ENCODE measurements at places on chromosomes 11 and 22. TPM values are rescaled to one million over a fixed set of nuclear protein-coding genes. Genes with fewer than 3 reads are reported as not detected.

Gene UPK3A
- not detected for total RNA-seq

Gene CABP2
- not detected for total RNA-seq

DNA sequence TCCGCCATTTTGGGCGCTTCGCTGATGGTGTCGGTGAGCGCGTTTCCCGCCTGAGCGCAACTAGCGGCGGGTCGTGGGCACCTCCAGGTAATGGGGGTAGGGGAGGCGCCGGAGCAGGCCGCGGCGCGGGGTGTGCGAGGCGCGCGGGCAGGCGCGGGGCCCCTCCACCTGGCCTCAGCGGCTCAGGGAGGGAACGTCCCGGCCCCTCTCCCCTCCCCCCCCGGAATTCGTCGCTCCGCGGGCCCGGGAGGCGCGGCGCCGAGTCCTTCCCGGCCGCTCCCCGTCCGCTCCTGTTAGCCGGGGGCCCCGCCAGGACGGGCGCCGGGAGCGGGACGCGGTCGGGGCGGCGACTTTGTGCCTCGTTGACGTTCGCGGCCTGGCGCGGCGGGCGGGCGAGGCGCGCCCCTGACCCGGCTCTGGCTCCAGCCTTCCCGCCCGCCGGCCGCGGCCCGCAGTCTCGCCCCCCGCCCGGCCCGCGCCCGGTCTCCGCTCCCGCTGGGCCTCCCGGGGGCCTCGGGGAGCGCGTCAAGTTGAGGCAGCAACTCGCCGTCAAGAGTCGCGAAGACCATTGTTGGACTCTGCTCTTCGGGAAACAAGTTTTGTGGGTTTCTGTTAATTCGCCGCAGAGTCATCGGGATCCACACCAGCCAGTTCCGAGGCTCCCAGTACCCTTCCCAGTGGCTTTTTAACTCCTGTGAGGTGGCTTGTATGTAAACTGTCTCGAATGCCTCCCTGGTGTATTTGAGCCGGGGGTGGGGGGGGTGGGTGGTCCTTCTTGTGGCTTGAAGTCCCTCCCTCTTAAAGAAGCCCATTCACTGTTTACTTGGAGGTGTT lies at the start of gene PPP6R3:
Gene PPP6R3 (plus strand): TSS at position 12 of the 834 bp plus-strand sequence. CDS start 76,913 bp downstream, outside the sequence.
- DNase-seq: no peak

Gene DRAP1
- 422 TPM for total RNA-seq

DNA sequence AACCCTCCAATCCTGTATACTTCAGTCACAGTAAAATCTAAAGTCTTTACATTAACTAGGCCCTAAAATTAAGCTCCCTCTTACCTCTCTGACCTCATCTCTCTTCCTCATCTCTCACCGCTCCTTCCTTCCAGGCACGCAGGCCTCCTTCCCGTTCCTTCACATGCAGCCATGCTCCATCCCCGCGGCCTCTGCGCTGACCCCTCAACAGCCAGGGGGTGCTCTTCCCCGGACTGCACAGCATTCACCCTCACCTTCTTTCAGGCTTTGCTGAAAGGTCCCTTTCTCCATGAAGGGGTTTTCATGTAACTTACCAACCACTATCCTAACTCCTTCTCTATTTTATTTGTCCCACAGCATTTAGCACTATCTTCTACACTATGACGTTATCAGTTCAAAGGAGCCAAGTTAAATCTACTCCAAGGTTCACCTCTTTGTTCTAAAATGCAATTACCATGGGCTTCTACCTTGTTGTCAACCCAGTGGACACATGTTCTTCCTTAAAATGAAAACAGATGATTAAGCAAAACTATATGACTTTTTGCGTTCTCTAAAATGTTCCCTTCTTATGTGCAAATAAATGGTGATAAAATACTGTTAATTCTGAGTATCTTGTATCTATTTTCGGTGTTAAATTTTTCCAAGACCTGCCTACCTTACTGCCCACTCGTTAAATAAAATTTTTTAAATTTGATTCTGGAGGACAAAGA lies 57.8 kb upstream of the APOA1 start:
- no peak for DNase-seq

DNA sequence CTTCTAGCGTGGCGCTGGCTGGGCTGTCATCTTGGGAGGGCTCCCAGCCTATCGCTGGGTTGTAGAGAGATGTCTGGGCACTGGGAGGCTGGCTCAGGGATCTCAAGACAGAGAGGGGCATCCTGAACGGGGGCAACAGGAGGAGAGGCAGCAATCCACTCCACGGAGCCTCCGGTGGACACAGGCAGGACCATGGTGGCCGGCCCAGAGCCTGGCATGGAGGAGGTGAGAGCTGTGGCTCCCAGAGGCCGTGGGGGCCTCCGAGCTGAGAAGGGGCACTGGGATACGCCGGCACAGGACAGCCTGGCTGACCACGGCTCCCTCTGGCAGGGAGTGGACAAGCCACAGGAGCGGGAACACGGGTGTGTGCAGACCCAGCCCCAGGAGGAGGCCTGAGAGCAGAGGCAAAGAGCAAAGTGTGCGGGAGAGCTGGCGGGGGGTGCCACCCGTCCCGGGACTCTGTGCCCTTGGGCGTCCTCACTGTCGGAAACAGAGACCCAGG lies 9.1 kb downstream of the MRGPRF start:
- no peak for DNase-seq
